NCI-H1436 (cell line): ENCODE measurements at places on chromosomes 1 and 21.

DNA sequence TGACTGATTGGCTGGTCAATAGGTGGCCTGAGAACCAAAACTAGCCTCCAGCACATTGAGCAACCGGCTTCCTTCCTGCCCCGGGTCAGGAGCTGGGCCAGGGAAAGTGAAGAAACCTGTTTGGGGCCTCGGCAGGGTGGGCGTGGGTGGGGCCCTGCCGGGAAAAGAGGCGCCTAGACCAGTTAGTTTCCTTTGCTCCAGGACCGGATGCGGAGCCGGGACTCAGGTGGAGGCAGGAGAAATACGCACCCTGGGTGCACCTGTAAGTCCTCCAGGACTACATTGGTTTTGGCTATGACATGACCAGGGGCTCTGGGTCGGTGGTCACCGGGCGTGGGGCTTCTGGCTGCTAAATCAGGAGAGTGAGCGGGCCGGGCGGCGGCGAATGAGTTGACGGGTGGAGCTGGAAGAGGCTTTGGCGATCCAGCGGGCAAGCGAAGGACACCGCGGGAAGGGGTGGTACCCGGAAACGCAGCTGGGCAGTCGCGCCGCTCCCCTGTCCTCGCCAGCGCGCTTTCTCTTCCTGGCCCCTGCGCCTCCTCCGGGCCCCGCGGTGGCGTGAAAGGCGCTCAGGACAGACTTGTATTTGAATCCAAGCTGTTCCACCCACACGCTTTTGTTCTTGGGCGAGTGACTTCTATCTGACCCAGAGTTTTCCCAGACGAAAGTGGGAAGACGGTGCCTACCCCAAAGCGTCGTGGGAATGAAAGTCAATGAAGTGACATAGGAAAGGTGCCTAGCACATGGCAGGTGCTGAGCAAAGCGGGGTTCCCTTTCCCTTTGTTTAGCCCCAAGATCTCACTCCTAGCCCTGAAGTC is 30.6 kb upstream of the JUN start:
- no peak for DNase-seq

- DNase-seq, result no peak
These were observed 11.2 kb downstream of the SFT2D2 start for GRCh38 chr1:168236836-168237611.

GRCh38 chr1:183864611-183865010 is 59.7 kb downstream of the RGL1 start:
- DNase-seq, result no peak

DNA sequence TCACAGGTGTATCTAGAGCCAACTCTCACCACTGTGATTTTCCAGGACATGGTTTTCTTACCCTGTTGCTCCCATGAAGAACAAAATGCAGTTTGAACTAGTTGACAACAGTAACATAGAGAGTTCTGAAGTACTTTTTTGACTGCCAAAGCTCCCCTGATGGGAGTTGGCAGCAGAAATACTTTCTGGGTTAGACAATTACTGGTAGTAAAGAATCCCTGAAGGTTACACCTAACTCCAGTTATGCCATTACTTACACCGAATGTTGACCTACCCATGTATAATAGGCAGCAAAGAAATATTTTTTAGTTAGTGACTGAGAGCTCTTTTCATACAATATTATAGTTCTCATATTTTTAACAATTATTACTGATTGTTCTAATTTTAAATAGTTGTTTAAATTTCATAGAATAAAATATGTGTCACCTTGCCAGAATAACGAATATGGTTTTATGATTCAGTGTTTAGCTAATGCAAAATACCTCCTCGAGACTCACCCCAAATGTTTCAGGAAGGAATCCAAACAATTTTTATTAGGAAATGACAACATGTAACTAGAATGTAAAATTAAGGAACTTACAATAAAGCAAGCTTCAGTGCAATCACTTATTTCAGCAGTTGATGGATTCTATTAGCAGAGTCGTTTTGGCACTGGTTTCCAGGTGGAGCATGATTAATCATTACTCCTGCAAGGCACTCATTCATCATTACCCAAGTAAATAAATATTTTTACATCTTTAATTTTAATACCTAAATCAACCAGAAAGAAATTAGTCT is 237.6 kb downstream of the MRPL39 start:
- DNase-seq, result no peak

GRCh38 chr21:41465176-41465781 is 39.2 kb downstream of the MX1 start:
- DNase-seq, result no peak

- no peak for DNase-seq
These were observed 9.7 kb downstream of the BACH1 start for GRCh38 chr21:29308456-29308783.

DNA sequence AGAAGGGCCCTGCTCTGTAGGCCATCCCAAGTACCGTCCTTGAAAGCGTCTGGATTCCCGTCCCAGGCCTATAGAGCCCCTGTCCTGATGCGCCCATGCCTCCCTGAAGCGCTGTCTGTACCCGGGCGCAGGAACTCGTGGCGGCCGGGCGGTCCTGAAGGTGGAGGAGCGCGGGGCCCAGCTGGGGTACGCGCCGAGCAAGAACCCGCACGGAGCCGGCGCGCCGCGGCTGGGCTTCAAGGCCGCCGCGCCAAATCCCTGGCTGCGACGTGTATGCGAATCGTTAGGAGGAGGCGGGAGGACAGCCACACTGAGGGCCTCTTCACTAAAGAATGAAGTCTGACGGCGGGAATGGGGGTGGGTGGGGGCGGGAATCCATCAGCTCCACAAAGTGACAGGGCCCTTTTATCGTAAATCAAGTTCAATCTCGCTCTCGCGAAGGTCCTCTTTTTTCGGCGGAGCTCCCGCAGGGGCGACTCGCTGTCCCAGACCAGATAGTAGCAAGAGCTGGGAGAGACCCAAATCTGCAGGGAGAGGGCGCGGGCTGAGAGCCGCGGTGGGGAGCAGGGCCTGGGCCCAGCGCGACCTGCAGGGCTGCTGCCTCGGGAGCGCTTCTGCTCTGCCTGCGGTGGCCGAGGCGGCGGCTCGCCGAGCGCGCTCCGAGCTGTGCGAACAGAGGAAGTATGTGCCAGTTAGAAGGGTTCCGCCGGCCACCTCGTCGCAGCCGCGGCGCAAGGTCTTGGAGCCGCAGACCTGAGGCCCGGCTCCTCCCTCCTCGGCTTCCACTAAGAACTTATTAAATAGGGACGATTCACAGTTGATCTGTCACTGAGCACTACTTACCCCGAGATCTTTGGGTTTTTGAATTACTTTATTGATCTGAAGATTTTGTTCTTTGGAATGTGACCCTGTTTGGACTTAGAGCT is 10.4 kb downstream of the BARHL2 start:
- DNase-seq, result no peak

DNA sequence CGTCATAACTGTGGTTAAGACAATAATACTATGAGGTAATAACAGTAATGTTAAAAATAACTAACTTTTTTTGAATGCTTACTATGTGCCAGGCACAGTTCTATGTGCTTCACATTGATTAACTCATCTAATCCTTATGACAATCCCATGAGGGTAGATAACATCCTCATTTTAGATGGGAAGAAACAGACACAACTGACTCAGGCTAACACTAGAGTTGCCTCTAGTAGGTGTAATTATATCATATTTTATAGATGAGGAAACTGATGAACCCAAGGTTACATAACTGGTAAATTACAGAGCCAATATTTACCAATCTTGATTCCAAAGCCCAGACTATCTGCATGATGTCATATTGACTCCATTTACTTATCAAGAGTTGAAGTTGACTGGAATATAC is 23.5 kb downstream of the SERPINC1 start:
- DNase-seq, result no peak

DNA sequence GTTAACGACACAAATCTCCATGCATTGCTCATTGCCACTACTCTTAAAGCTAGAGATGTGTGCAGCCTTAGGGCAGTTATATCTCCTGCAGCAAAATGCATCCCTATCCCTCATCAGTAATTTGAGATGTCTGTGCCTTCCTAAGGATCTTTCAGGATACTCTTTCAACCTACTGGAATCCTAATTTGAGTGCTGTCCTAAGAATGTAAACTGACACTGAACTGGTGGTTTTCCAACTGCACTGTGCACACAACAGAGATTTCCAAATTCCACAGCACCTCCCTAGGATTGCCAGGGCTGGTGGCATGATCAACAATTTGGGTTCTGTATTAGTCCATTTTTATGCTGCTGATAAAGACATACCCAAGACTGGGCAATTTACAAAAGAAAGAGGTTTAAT is 193.9 kb downstream of the LTN1 start:
- DNase-seq, result no peak

- no peak for DNase-seq
These were observed 7.2 kb upstream of the SLX9 start for GRCh38 chr21:44932408-44933181.

DNA sequence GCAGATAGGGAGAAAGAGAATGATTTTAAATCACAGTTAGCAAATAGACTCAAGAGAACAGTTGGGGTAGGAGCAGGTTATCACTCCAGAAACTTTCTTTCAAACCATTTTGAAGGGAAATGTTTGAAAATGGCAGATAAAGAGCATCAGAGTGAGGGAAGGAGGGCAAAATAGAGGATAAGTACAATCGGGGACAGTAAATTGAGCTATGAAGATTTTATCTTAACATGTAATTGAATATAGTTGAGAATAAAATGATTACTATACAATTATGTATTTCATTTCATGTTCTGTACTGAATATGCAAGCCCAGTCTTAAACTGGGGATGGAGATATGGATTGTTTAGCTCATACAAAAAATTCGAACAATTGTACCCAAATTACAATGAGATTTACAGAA is 54.0 kb downstream of the MAP10 start:
- DNase-seq, result no peak

GRCh38 chr1:35882586-35882944 is 444 bp upstream of the AGO1 start:
- no peak for DNase-seq

- DNase-seq, result no peak
These were observed 45.2 kb upstream of the HAO2 start for GRCh38 chr1:119323216-119323982.

GRCh38 chr1:190429932-190430331 is 47.7 kb downstream of the BRINP3 start:
- DNase-seq, result no peak

DNA sequence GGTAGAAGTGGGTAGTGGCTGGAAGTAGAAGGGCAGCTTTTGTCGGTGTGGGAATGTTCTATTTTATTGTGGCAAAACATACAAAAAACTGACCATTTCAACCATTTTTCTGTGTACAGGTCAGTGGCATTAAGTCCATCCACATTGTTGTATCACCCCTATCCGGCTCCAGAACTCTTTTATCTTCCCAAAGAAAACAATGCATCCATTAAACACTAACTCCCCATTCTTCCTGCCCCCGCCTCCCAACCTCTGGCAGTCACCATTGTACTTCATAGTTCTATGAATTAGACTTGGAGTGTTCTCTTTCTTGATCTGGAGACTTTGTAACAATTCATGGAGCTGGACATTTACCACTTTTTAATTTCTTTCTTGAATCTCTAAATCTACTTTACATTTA is 55.7 kb downstream of the DEGS1 start:
- DNase-seq, result no peak

DNA sequence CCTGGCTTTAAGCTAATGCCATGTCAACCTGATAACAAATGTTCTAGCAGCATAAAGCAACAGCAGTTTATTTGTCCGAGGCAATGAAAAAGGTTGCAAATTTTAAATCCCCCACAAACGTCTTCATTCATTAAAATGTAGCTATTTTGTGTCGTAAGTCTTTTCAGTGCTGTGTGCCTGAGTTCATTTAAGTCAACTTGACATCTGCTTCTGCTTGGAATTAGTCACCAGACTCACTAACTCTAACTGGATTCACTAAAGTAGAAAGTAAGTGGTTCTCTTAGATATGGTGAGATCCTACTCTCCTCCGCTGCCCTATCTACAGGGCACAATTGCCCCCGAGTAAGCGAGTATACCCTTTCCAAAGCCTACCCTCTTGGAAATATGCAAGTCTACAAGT is 118.4 kb upstream of the CHRM3 start:
- no peak for DNase-seq

DNA sequence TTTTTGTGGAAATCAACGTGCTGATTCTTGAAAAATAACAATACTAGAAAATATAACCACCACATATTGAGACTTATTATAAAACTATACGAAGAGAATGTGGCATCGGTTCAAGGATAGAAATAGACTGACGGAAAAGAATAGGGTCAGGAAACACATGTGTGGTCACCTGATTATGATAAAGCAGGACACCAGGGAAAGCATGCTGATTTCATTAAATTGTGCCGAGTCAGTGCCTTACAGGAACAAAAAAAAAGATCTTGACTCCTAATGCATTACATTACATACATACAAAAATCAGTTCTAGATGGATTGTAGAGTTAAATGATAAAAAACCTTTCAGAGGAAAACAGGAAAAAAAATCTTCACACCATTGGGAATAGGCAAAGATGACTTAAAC is 43.5 kb upstream of the SERPINC1 start:
- DNase-seq, result no peak

DNA sequence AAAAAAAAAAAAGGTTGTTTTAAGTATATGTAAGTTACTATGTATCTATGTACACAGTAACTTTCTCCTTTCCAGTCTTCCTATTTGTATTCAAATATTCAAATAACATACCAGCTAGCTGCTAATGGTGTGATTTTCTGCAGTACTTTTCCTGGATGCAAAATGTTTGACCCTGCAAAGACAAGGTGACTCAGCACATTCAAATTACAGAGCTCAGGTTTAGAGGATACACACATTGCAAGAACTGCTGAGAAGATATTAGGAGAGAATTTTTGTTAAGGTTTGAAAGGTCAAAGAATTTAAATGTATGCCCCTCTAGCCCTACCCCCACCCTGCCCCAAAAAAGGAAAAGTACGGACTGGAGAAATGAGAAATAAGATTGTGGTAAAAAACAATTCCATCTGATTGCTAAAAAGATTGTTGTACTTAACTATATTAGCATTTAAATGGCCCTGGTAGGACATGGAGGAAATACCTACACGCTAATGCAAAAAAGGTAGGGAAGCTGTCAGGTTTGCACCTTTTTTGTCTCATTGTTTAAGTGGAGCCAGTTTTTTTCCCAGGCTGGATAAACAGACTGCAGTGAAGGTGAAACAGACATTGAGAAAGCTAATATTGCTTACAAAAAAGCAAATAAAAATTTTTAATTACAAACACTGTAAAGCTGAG is 45.6 kb downstream of the ZNF281 start:
- no peak for DNase-seq

DNA sequence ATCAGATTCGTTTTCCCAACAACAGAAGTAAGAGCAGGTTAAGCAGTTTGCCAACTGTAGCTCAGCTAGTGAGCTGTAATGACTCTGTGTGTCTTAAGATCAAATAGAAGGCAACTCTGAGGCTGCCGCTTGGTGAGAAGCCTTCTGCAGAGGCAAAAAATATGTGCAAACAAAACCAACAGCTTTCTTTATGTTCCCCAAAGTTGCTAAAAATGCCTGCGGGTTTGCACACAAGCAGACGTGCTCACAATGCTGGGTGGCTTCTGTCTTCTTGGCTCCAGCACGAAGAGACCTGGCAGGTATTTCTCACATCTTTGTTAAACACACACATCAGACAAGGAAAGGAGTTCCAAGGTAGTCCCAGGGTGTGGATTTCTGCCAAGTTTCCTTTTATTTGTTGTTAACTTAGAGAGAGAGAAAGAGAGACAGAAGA is 158.9 kb upstream of the JUN start:
- DNase-seq, result no peak
